Activated CD4-positive, alpha-beta T cell treated with anti-CD3 and anti-CD28 coated beads for 48 hours (primary cell): ENCODE measurements at places on chromosomes 4 and X.

GRCh38 chr4:119489305-119489704 is 139.3 kb downstream of the PDE5A start:
- DNase-seq: no peak

DNA sequence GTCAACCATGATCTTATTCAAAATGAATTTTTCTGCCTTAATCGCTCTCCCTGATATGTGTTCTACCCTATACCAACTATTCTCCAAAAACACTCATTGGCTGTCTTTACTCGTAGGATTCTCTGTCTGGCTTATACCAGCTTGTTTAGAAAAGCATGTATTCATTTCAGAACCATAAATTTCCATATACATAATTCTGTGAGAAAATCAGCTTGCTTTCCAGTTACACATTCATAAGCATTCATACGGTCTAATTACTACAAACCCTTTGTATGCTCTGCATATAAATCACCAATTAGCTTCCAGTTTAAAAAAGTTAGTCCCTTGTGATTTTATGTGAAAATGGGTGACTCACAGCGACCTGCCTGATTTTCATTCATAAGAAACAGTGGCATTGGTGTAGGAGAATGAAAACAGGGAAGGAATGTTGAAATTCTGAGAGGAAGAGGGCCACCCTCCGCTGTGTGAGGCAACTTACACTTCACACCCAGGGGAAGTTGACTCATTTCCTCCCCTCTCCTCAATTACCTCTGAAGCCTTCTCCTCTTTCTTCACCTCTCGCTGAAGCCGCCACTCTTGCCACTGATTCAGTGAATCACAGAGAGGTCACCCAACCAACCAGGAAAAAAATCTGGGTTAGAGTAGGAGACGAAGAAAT is 63.3 kb downstream of the MEPE start:
- peak; percentile 39 for DNase-seq

- DNase-seq: no peak
Measured at GRCh38 chrX:73839152-73839551, 276.2 kb downstream of the CHIC1 start.

- DNase-seq: no peak
Measured at GRCh38 chr4:122996350-122996749, 74.0 kb upstream of the NUDT6 start.

GRCh38 chr4:16113741-16114140 is 29.9 kb upstream of the PROM1 start:
- no peak for DNase-seq

GRCh38 chr4:37747772-37748330 is 61.7 kb upstream of the RELL1 start:
- DNase-seq: no peak

GRCh38 chr4:55547918-55548317 is 1.2 kb upstream of the CLOCK start:
- DNase-seq: no peak

GRCh38 chr4:173088144-173088543 is 80.5 kb upstream of the GALNT7 start:
- no peak for DNase-seq

- no peak for DNase-seq
Measured at GRCh38 chrX:132101799-132102198, 26.0 kb downstream of the FRMD7 start.

GRCh38 chr4:99215521-99215920 is 3.5 kb downstream of the ADH6 start:
- no peak for DNase-seq
